Chondrocyte (in vitro differentiated cells): ENCODE measurements at places on chromosomes 12 and 14. TPM values are rescaled to one million over a fixed set of nuclear protein-coding genes. Genes with fewer than 3 reads are reported as not detected.
A peak's percentile ranks its signal among the peaks of the same experiment; 100 is the strongest.

Gene PPP4R4
- 0.22 TPM in 1 of 3 replicates, not detected in the others for total RNA-seq

Gene PTHLH
- total RNA-seq: 1.1 to 1.8 TPM (median 1.3 TPM) in 3 replicates

Gene GPHB5
- not detected in 3 replicates for total RNA-seq

Gene CLBA1
- 6.0 to 6.3 TPM (median 6.3 TPM) in 3 replicates for total RNA-seq

Gene TDRD9
- total RNA-seq: not detected in 3 replicates

Gene DEPDC4
- 0.44 to 1.6 TPM (median 0.57 TPM) in 3 replicates for total RNA-seq

Gene KIF21A
- 6.5 to 9.4 TPM (median 9.4 TPM) in 3 replicates for total RNA-seq

DNA sequence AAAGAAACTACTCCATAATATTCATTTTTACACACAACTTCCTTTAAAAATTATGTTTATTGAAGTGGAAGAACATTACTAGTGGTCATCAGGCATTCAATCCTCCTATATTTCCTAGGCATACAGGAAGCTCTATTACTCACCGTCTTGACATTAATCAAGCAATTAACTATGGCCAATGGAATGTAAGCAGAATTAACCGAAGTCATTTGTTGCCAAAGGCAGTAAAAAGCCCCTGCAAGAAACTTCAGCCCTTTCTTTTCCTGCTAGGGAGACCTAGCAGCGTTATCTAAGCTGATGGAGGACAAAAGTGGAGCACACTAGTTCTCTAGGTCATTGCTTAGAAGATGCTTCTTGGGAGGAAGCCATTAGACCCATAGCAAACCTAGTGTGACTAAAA lies 399.6 kb downstream of the KCNH5 start:
- H3K4me3 ChIP-seq: no peak overlapping the region
- no peak overlapping the region for H3K27ac ChIP-seq
- H3K36me3 ChIP-seq: no peaks in the 10 kb centered on the region
- DNase-seq: no peak

DNA sequence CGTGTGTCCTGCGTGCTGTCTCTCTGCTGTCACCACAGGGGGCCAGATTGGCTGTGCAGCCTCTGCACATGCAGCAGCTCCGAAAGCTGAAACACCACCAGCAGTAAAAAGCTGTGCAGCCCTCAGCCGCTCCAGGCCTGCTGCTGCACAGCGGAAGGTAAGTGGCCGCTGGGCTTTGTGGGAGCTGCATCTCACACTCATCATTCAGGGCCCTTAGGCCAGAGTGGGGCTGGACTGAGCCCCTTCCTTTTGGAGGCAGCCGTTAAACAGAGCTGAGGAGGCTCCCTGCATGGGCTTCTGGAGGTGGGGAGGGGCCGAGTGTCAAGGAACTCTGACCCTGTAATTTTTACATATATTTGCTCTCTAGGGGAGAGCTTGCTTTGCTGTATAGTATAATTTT lies 17.1 kb downstream of the DDX51 start:
- H3K27ac ChIP-seq: no peak overlapping the region
- no peak overlapping the region for H3K4me3 ChIP-seq
- no peaks in the 10 kb centered on the region for H3K4me1 ChIP-seq

GRCh38 chr14:84209031-84209430 lies 1320.9 kb upstream of the FLRT2 start:
- H3K27ac ChIP-seq: no peak overlapping the region
- H3K4me3 ChIP-seq: no peak overlapping the region
- no peak for DNase-seq
- peaks cover 11% of the 10 kb centered on the region for H3K4me1 ChIP-seq
- H3K27me3 ChIP-seq: no peaks in the 10 kb centered on the region
- H3K36me3 ChIP-seq: no peaks in the 10 kb centered on the region

GRCh38 chr14:22314183-22314820 lies 274.7 kb downstream of the DAD1 start:
- H3K4me1 ChIP-seq: peaks cover 37% of the 10 kb centered on the region
- H3K27ac ChIP-seq: no peak overlapping the region
- no peak for DNase-seq
- no peaks in the 10 kb centered on the region for H3K36me3 ChIP-seq
- H3K4me3 ChIP-seq: no peak overlapping the region
- no peaks in the 10 kb centered on the region for H3K27me3 ChIP-seq

DNA sequence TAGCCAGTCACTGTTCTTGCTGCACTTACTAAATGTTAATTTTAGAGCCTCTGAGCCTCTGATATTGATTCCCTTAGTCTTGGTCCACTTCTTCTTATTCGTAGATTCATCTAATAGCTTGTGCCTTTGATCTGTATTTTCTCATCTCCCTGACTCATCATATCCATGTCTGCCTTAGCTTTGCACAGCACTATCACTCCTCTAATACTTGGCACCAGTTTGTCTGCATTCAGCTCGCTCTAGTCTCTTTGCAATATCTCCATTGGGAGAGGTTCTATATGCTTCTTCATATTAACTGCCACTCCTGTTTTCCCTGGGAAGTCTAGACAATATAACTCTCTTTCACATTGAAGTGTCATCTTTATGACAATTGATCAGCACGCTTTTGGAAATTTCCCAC lies 68.5 kb upstream of the CSRP2 start:
- H3K27ac ChIP-seq: no peak overlapping the region
- H3K4me3 ChIP-seq: no peak overlapping the region
- H3K36me3 ChIP-seq: peaks cover 2% of the 10 kb centered on the region
- DNase-seq: no peak
- peaks cover 14% of the 10 kb centered on the region for H3K4me1 ChIP-seq

DNA sequence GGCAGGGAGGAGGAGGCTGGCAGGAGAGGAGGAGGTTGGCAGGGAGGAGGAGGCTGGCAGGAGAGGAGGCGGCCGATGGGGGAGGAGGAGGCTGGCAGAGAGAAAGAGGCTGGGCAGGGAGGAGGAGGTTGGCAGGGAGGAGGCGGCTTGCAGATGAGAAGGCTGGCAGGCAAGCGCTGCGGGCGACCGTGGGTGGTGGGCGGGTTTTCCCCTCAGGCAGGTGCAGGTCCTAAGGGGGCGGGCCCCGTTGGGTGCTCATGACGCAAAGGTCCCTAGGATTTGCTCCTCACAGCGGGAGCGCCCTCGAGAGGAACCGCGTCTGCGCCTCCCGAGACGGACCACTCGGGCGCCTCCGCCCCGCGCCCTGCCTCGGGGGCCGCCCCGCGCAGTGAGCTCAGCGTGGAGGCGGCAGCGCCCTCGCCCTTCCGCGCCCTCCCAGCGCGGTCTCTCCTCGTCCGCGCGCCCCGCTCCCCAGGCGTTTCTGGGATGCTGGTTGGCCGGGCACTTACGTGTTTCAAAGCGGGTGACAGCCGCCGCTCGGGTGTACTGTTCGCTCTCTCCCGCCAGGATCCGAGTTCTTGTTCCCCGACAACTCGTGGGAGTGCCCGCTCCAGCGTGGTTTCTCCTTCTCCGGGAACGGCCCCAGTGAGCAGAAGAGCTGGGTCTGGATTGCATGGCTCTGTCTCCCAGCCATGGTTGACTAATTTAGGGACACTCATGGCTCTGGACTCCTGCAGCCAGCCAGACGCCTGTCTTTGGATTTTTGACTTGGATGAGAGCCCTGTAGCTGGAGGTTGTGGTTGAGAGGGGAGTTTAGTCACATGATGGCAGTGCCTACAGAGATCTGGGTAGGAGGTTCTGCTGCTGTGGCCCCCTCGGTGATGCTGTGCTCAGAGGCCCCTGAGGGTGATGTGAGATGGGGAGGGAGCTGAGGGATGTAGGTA lies 64.1 kb upstream of the PPP4R3A start:
- DNase-seq: no peak
- peaks cover 19% of the 10 kb centered on the region for H3K27me3 ChIP-seq
- peak overlapping the region; percentile 80 for H3K4me3 ChIP-seq
- H3K4me1 ChIP-seq: peaks cover 7% of the 10 kb centered on the region

DNA sequence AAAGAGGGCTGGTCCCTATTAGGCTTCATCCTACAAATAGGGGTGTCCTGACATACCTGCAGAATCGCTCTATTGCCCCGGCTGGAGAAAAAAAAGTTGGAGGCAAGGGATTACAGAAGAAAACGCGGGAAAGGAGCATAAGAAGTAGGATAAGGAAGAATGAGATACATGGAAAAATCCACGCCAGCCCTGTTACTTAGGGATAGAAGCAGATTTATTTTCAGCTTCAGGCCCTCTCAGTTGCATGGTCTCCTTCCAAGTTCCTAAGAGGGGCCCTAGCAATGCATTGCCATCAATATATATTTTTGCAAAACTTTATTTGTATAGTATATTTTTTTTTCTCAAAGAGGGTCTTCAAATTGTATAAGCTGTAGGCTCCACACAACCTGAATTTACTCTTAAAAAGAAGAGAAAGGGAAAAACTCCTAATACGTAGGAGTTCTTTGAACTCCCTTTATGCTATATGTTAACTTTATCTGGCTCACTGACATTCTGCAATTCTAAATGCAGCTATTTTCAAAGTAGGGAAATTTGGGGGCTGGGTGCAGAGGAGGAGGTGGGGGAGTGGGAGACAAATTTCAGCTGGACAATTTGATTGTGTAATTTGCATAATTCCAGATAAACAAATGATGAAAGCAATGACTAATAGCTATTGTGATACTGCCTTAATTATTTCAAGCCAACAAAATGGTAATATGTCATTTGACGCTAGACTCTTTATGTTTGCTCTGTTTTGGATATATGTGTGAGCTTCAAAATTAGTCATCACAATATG lies 137.7 kb upstream of the TRHDE start:
- no peak overlapping the region for H3K4me3 ChIP-seq
- peaks cover 27% of the 10 kb centered on the region for H3K27me3 ChIP-seq
- H3K36me3 ChIP-seq: no peaks in the 10 kb centered on the region
- H3K27ac ChIP-seq: no peak overlapping the region

DNA sequence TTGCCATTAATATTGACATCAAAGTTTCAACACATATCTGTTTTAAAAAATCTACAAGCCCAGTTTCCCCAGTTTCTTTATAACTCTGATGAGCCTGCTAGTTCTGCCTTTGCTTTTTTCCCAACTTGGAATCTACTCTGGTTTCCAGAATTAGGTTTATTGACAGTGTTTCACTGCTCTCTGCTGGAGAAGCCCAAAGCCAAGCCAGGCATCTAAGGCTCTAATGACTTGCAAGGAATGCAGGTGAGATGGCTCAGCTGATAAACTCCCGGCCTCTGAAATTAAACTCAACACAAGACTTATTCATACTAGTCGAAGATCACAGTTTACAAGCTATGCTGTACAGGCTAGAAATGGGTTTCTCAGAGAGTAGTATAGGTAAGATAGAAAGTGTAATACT lies 54.3 kb downstream of the HMGA2 start:
- H3K36me3 ChIP-seq: no peaks in the 10 kb centered on the region
- peaks cover 74% of the 10 kb centered on the region for H3K4me1 ChIP-seq
- peak overlapping the region; percentile 25 for H3K4me3 ChIP-seq
- no peaks in the 10 kb centered on the region for H3K27me3 ChIP-seq
- H3K27ac ChIP-seq: peak overlapping the region; percentile 79

GRCh38 chr12:112179916-112180315 lies 54.6 kb downstream of the TRAFD1 start:
- H3K27me3 ChIP-seq: no peaks in the 10 kb centered on the region
- H3K36me3 ChIP-seq: peaks cover 27% of the 10 kb centered on the region
- peaks cover 9% of the 10 kb centered on the region for H3K4me1 ChIP-seq
- no peak overlapping the region for H3K27ac ChIP-seq
- no peak for DNase-seq

GRCh38 chr14:103232031-103232808 lies 101.8 kb upstream of the EIF5 start:
- H3K4me1 ChIP-seq: peaks cover 7% of the 10 kb centered on the region
- DNase-seq: no peak
- H3K36me3 ChIP-seq: no peaks in the 10 kb centered on the region
- no peaks in the 10 kb centered on the region for H3K27me3 ChIP-seq
- H3K4me3 ChIP-seq: no peak overlapping the region

DNA sequence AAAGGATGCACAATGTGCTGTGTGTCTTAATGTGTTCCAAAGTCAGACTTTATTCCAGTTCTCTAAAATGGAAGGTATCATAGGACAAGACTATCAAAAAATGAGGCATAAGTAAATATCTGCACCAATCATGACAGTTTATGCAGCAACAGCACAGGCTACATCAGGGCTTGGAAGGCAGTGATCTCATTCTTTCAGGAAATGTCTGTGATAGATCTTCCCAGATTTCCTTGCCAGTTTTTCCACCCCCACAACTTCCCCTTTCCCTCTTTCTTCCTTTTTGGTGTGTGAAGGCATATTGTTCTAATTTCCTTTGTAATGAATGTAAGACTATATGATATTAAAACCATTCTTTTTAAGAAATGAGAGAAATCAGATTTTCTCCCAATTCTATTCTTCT lies 326.7 kb downstream of the ATP23 start:
- H3K4me3 ChIP-seq: no peak overlapping the region
- no peaks in the 10 kb centered on the region for H3K36me3 ChIP-seq
- no peak for DNase-seq
- no peak overlapping the region for H3K27ac ChIP-seq
- H3K4me1 ChIP-seq: no peaks in the 10 kb centered on the region

DNA sequence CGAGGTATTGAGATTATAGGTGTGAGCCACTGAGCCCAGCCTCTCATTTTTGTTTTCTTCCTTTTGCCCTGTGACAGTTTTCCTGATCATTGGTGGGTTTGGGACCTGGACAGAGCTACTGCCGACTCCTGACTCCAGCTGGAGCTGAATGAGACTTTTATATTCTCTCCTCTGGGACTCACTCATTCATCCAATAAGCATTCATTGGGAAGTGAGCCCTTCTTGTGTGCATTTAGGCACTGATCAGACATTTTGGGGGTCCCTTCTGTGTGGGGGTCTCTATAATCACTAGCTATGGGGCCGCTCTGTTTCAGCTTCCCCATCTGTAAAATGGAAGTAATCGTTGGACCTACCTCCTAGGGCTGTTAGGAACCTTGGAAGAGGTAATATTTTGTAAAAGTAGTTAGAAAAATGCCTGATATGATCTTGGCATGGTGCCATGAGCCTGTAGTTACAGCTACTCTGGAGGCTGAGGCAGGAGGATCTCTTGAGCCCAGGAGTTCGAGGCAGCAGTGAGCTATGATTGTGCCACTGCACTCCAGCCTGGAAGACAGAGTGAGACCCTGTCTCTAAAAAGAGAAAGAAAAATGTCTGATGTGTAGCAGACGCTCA lies 7.2 kb downstream of the SH2B3 start:
- no peak for DNase-seq
- no peak overlapping the region for H3K4me3 ChIP-seq
- H3K27me3 ChIP-seq: no peaks in the 10 kb centered on the region
- peaks cover 62% of the 10 kb centered on the region for H3K4me1 ChIP-seq

DNA sequence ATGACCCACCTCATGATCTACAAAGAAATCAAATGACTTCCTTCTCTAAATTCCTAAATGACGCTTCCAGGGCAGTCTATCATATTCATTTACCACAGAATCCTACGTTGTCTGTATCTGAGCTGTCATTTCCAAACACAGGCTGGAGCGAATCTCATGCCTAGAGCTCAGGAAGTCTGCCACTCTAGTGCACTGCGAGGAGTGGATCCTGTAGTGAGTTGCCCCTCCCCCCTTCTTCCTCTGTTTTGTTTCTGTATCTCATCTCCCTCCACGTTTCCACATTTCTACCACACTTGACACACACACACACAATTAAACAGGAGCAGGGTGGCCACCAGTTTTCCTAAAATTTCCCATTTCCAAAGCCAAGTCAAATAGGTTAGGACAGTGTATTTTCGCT lies 415.4 kb upstream of the PRICKLE1 start:
- H3K4me1 ChIP-seq: peaks cover 14% of the 10 kb centered on the region
- no peaks in the 10 kb centered on the region for H3K36me3 ChIP-seq
- no peaks in the 10 kb centered on the region for H3K27me3 ChIP-seq
- no peak overlapping the region for H3K27ac ChIP-seq
